ENCODE measurements at places on chromosomes 6 and 20.
A peak's percentile ranks its signal among the peaks of the same experiment; 100 is the strongest.

GRCh38 chr6:6975459-6976111 lies 132.2 kb upstream of the RREB1 start:
- DNase-seq, result peak; percentile 40

GRCh38 chr6:44100088-44100550 lies 27.1 kb downstream of the MRPL14 start:
- DNase-seq, result no peak

GRCh38 chr20:44006578-44006977 lies 91.9 kb downstream of the TOX2 start:
- no peak for DNase-seq

- no peak for DNase-seq
Observed at GRCh38 chr6:141510803-141511202, 621.9 kb upstream of the GJE1 start.

DNA sequence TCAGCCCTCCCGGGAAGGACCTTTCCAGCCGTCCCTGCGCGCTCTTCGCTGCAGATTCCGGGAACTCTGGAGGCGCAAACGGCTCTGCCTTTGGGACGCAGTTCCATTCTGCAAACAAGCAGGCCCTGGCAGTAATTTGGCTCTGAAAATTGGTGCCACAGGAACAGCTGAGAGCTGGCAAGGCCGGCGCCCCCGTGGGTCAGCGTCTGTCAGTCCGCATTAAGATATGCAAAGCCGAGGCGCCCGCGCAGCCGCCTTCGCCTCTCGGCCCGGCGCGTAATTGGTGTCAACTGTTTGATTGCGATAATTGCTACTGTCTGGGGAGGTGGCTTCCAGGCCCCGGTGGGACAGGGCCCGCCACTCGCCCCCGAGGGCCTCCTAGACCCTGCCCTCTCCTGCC lies 73.6 kb downstream of the NCR2 start:
- no peak for DNase-seq

DNA sequence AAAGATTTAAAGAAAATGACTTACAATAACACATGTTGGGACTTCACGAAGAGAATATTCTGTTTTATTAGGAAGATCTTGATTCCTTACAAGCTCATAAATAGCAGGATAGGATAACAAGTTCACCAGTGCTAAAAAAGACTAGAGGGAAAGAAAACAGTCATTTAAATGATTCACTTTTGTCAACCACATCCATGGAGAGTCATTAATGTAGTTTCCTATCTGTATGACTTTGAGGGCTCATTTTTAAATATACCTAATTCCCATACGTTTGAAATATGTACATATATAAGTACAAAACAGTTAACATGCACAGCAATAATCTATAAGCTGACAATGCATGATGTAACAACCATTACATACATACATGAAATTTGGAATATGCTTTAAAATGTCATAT lies 111.1 kb downstream of the TBC1D32 start:
- DNase-seq, result no peak

DNA sequence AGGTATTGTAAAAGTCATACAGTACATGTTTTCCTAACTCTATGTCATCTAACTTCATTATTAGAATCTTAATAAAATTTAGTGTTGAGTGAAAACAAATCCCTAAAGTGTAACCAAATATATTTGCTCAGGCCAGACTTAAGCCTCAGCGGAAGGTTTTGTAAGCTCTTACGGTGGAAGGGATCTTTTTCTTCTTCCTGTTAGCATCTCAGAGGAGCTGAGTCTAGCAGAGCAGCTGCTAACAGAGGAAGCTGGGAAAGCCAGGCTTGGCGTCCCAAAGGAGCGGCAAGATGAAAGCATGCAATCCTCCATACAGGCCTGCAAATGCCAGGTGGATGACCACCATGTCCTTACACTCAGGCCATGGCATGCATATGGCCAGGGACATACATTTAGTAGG lies 72.4 kb downstream of the ADTRP start:
- no peak for DNase-seq

- no peak for DNase-seq
Observed at GRCh38 chr20:33878583-33878982, 67.4 kb downstream of the CHMP4B start.

GRCh38 chr6:134046054-134046453 lies 6.4 kb downstream of the SLC2A12 start:
- no peak for DNase-seq

GRCh38 chr20:38748861-38749149 lies 545 bp downstream of the ACTR5 start:
- DNase-seq, result no peak

- DNase-seq, result no peak
Observed at GRCh38 chr6:77461796-77462195, 1.5 kb downstream of the HTR1B start.

DNA sequence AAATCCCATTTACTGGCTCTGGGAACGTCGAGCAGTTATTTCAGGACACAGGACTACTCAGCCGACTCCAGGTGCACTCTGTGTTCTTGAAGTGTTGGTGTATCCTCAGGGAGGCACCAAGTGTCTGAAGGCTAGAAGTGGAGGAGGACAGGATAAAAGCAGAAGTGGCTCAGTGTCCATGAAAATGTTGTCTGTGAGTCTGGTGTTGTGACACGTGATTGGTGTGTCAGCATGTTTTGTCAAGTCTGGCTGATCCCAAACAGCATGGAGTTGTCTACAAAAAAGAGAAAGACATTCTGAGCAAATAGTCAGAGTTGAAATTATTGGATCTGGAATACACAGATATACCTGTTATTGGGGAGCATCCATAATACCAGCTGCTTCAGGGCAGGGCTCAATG lies 30.3 kb downstream of the SCGN start:
- DNase-seq, result no peak

DNA sequence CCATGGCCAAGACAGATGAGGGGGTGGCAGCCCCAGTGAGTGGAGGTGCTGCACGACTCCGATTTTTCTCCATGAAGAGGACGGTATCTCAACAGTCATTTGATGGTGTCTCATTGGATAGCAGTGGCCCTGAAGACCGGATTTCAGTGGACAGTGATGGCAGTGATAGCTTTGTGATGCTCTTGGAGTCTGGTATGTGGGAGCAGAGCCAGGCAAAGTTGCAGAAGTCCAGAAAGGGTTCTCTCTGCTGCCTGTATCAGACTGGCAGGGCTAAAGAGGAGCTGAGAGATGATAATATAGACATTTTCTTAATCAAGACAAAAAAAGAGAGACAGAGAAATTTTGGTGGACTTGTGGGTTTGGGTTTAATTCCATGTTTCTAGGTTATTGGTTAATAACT lies 23.8 kb downstream of the TAF11 start:
- no peak for DNase-seq

DNA sequence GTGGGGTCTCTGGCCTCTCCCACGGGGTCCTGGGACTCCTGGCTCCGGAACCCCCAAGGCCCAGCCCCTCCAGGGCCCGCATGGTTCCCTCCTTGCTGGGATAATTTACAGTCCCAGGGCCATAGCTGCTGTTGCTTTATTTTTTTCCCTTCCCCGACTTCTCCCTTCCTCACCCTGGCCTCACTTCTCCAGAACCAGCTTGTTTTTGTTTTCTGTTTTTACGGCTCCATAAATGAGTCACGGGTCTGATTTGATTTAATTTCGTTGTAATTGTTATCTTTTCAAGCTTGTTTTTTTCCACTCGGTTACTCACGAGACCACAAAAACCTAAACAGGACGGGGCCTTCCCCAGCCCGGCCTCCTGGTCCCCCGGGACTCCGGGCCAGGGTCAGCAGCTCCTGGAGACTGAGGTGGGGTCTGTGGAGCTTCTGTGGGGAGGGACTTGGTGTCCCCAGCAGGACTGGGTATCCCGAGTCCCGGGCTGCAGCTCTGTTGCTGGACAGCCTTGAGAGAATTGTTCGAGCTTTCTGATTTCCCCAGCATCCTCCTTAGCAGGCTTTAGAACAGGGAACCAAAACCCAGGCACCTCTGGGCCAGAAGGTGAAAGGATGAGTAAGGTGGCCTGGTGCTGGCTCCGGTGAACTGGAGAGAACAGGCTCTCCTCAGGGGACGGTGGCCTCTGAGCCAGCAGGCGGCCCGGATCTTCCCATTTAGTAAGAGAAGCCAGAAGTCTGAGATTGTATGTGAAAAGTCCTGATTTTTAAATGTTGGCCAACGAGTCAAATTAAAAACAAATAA lies 94.9 kb downstream of the CEBPB start:
- DNase-seq, result no peak

DNA sequence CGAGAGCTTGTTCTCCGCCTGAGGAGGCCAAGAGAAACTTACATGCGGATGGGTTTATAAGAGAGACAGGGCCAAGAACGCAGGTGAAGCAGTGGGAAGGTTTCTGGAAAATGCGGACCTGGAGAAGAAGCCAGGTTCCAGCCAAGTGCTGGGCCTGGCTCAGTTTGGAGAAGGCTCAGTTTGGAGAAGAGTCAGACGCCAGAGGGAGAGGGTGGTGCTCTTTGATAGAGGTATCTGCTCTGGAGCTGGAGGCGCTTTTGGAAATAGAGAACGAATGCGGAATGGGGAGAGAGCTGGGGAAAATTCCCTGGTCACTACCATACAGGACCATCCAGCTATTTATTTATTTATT lies 753 bp downstream of the RSPH9 start:
- DNase-seq, result no peak

GRCh38 chr6:7916959-7917358 lies 6.4 kb upstream of the TXNDC5 start:
- no peak for DNase-seq

GRCh38 chr20:11112832-11113231 lies 439.0 kb upstream of the JAG1 start:
- peak; percentile 67 for DNase-seq

DNA sequence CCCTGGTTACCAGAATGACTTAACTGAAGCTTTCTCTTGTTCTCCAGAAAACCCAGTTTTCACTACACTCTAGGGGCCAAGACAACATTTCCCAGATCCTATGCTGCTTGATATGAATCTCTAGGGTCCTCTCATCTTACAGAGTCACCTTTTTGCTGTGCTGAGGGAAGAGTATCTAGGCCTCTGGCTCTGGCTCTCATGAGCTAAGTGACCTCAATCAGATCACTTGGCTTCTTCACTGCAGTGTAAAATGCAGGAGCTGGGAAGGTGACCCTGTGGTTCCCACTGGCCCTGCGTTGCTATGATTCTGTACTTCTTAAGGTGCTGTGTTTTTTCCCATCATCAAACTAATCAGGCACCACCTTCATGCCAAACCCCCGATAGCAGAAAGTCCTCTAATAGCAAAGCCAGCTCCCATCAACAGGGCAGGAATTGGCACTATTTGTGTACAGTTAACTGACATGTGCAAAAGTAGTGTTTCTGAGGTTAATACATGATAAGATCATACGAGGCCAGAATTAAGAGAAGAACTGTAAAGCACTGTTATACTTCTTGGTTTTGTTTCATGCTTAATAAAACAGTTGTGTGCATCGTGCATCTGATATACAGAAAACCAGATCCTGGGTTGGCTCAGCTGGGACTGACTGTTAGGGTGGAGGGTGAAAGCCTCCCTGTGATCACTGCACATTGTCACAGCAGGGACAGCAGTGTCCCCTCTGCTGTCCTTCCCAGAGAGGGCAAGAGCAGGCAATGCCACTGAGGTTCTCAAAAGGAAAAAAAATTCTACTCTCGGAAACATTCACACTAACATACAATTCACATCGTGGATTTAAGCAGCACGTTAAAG lies 46.7 kb downstream of the CNKSR3 start:
- no peak for DNase-seq

- DNase-seq, result peak; percentile 38
Observed at GRCh38 chr6:156779206-156780094, 2.3 kb downstream of the ARID1B start.

GRCh38 chr6:21909321-21909720 lies 315.8 kb downstream of the SOX4 start:
- no peak for DNase-seq

- no peak for DNase-seq
Observed at GRCh38 chr20:16771213-16771612, 23.1 kb downstream of the OTOR start.

GRCh38 chr6:120614723-120615122 lies 719.6 kb downstream of the TBC1D32 start:
- DNase-seq, result no peak

DNA sequence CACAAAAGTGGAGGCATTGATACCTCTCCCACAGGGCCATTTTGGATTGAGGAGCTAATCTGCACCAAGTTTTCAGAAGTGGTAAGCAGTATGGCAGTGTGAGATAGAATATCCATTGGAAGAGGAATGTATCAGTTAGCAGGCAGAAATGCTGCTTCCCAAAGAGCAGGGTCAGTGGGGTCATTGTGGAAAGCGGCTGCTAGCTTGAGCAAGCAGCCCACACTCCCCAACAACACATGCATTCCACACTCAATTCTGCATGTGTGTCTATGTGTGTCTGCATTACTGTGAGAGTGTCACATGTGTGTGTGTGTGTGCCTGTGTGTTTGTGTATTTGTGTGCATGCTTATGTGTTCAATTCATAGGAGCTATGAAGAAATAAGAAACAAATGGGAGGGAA lies 190.9 kb upstream of the FOXA2 start:
- no peak for DNase-seq

GRCh38 chr20:21632735-21633053 lies 72.8 kb upstream of the PAX1 start:
- DNase-seq, result no peak

- no peak for DNase-seq
Observed at GRCh38 chr6:4531406-4531805, 244.8 kb upstream of the CDYL start.

DNA sequence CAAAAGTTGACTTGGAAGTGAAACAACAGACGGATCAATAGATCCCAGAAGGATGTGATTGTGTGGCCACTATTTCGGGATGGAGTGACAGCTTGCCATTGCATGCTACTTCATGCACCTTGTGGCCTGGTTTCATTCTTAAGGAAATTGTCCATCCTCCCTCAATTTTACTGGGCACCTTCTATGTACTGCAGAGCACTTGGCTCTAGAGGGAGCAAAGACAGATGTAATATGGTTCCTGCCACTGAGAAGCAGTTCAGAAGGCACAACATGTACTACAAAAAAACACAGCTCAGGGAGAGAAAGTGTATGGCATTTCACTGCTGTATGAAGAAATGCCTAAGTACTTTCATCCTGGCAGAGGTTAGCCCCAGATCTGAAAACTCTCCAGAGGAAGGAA lies 91.9 kb downstream of the FOXA2 start:
- DNase-seq, result no peak

Data from NCI-H774 (cell line).